Stimulated activated naive CD4-positive, alpha-beta T cell treated with Interleukin-2 at 50 U/mL for 16 hours (primary cell): ENCODE measurements at places on chromosomes 3 and 15.

- no peak for DNase-seq
These were observed 25.4 kb downstream of the SEC61A1 start for GRCh38 chr3:128077665-128078064.

DNA sequence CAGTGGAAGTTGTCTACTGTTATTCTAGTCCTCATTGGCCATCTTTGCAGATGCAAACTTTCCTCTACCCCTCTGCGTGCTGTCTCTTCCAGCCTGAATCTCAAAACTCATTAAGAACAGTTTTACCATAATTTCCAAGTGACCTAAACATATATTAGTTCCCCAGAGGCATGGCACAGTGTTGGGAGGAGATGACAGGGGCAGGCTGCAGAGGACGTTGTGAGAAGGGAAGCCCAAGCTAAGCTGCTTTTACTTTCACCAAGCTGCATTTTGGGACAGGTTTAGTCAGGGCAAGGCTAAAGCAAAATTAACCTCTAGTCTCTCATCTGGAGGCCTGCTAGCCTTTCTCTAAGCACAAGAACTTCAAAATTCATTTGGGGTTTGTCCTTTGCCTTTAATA is 318.6 kb upstream of the SATB1 start:
- DNase-seq = no peak

DNA sequence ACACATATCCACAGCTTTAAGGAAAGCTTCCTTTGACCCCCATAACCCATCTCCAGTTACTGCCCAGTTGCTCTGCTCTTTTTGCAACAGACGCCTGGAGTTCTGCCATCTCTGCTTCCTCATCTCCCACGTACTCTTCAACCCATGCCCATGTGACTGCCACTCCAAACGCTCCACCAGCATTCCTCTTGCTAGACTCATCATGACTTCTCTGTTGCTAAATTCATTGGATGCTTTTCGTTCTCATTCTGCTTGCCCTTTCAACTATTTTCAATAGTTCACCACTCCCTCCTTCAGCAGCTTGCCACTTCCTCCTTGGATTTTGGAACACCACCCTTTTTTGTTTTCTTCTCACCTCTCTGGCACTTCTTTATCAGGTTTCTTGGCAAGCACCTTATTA is 2.7 kb upstream of the KNSTRN start:
- no peak for DNase-seq

GRCh38 chr15:40029979-40030893 is 8.7 kb downstream of the SRP14 start:
- DNase-seq = no peak

- DNase-seq = no peak
These were observed 128.9 kb downstream of the TFG start for GRCh38 chr3:100838157-100838556.

DNA sequence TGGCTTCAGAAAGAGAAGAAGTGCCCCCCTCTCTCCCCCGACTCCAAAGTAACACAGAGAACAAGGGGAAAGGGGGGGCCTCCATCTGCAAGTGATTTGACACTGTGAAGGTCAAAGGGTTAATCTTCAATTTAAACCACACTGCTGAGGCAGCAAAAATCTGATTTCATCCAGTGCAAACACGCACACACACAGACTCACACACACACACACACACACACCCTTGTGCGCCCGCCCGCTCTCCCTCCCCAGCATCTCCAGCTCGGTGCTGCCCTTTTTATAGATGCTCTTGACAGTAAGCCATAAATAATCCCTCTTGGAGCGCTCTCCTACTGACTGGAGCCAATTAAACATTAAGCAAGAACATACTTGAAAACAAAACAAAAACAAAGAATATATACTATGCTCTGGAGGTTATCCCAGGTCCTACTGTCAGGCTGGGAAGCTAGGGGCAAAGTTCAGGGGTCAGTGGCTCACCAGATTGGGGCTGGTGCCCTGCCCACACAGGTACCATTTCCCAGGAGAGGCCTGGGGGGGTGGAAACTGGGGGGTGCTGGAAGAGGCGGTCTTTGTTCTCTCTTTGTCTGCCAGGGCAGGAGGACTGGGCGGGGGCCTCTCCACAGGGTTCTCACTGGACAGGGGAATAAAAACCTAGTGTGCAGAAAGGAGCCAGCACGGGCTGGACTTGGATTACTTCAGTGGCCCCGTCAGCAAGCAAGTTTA is 16.3 kb downstream of the BMF start:
- DNase-seq = no peak

DNA sequence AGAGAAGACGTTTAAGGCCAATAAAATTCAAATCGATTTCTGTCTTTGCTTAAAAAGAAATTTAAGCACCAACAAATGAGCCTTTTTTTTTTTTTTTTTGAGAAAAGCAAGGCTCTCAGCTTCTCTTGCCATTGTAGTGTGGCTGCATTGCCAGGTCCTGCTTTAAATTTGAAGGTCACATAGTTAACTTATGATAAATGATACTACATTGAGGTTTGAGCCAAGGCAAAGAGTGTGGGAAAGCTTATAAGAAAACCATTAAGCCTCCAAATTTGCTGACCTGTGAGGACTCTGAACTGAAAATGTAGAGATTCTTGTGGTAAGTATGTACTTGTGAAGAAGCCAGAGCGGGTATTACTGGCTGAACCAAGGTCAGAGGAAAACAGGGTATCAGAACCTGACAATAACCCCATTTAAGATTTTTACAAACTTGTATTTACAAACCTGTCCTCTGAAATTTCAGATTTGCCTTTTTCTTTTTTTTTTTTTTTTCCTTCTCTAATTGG is 519.7 kb upstream of the RGMA start:
- no peak for DNase-seq

- DNase-seq = no peak
These were observed 82.6 kb upstream of the ATP11B start for GRCh38 chr3:182710557-182711157.

DNA sequence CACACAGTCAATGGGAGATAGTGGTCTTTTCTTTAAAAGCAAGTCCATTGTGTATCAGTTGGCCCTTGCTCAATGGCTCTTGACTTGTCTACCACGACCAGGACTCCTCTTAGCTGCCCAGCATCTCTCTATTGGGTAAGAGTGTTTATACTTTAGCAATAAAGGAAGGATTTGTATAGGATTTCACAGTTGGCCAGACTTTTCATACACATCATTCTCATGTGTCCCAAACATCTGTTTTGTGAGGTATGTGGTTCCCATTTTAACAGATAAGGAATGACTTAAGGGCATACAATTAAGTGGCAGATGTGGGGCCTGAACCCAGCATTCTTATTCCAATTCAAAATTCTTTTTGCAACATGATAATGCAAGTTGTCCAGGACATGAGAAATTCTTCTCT is 191.5 kb downstream of the CHST2 start:
- no peak for DNase-seq

- no peak for DNase-seq
These were observed 86.5 kb upstream of the PRR20G start for GRCh38 chr3:127374086-127375010.

DNA sequence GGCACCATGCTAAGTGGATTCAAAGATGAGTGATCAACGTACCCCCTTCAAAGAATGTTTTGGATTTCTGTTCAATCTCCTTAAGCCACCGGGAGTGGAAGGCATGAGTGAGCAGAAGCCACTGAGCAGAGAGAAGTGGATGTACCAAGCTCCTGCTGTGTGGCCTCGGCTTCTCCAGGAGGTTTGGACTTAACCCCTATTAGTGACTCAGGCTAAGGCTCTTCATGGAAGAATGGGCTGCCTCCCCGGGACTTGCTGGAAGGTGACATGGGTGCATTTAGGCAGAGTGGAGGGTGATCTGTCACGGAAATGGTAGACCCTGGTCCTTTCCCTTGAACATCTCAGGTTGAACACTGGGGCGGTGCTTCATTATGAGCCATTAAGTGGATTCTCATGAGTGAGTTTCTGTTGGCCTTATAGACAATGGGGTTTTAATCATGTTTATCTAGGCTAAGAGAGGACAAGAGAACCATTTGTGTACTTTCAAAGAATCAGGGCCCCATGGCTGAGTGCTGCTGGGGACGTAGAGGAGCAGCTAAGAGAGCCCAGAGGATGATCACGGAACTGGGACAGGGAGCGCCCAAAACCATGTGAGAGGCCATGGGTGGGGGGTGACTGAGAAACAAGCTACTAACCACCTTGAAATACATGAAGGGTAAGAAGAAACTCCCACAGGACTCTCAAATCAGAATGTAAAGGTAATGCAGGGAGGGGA is 62.2 kb downstream of the HES1 start:
- no peak for DNase-seq

GRCh38 chr3:187039100-187039722 is 100.1 kb downstream of the RPL39L start:
- DNase-seq = no peak

- DNase-seq = no peak
These were observed 536.8 kb downstream of the PYDC2 start for GRCh38 chr3:191997579-191998268.

DNA sequence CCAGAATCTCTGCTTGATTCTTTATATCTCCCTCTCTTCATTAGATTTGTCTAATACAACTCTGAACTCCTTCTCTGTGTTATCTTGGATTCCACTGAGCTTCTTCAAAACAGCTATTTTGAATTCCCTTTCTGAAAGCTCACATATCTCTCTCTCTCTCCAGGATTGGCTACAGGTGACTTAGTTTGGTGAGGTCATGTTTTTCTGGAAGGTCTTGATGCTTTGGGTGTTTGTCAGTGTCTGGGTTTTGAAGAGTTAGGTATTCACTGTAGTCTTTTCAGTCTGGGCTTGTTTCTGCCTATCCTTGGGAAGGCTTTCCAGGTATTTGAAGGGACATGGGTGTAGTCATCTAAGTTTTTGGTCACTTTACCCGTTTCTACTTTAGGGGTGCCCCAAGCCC is 781.8 kb downstream of the FHIT start:
- no peak for DNase-seq

- no peak for DNase-seq
These were observed 169.1 kb upstream of the CCDC54 start for GRCh38 chr3:107208100-107208499.

DNA sequence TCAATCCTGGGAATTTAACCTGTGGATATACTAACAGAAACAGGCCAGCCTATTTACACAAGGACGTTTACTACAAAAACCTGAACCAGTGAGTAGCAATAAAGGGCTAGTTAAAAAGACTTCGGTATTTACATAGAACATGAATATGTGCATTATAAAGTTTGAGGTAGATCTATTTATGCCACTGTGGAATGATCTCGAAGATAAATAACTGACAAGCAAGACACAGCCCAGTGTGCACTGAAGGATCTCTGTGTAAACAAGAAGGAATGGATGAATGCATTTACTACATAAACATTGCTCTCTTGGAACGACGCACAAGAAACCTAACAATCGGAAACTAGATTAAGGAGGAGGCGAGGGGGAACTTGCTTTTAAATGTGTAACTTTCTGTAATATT is 132.0 kb upstream of the NSMCE3 start:
- DNase-seq = no peak

GRCh38 chr3:4897765-4898453 is 81.3 kb upstream of the BHLHE40 start:
- no peak for DNase-seq

DNA sequence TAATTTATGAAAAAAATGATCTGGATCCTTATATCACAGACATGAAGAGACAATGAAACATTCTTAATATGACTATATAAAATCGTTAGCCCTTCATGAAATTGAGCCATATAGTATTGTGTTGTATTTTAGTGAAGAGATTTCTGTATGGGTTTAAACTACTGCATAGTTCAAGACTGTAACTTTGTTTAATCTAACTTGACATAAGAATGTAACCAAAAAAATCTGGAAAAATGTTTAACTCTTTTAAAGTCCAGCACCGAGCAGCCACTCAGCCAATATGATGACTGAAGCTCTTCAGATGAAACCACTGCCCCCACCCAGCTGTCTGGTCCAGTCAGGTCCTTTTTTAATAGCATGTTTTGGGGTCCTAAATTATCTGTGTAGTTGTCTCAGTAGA is 4.9 kb downstream of the NANOGP8 start:
- no peak for DNase-seq

- DNase-seq = peak; percentile 5
These were observed 4.2 kb downstream of the OCA2 start for GRCh38 chr15:28094732-28095521.

- no peak for DNase-seq
These were observed 94.9 kb downstream of the MFSD1 start for GRCh38 chr3:158896729-158897128.

- DNase-seq = no peak
These were observed 12.7 kb downstream of the IL17RD start for GRCh38 chr3:57152151-57153143.

DNA sequence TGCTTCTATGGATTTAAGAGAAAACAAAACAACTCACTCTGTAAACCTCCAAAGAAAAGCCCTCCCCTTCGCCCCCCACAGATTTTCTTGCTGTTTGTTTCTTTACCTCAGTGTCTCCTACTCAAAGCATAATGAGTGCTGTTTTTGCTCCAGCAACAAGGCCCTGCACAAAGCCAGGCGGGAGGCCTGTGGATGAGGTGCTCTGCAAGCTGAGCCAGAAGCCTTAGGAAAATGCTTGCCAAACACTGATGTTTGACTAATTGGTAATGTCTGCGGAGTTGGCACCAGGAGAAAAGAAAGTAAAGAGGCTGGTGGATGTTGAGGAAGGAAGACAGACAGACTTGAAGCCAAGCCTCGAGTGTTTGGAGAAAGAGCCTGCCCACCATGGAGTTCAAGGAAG is 99.7 kb downstream of the RARB start:
- DNase-seq = no peak

GRCh38 chr15:76235186-76235826 is 76.0 kb downstream of the ETFA start:
- no peak for DNase-seq

DNA sequence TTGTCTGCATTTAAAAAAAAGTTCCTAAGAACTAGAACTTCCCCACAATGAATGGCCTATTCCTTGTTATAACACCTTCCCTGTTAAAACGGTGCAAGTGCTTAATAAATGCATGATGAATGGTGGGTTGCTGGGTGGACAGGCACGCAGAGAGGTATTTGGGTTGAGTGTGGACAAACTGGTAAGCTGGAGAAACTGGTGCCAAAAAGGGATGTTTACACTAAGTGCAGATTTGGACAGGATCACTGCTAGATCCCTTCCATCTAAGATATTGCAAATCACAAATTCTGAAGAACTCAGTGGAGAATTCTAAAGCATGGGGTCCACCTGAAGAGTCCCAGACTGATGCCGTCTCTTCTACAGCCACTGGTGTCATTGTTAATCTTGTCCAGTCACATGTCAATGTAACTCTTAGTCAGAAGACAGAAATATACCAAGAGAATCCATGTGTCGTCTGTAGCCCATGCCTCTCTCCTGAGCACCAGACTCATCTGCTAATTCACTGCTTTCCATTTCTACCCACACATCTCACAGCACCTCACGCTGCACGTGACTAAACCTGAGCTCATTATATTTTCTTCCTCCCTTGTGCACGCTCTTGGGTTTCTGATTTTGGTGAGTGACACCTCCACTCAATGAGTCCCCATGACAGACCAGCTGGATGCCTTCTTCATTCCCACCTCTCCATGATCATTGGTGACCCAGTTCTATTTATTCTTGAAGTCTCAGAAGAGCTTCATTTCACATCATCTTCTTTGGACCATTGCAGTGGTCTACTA is 328.9 kb downstream of the THSD4 start:
- DNase-seq = no peak

DNA sequence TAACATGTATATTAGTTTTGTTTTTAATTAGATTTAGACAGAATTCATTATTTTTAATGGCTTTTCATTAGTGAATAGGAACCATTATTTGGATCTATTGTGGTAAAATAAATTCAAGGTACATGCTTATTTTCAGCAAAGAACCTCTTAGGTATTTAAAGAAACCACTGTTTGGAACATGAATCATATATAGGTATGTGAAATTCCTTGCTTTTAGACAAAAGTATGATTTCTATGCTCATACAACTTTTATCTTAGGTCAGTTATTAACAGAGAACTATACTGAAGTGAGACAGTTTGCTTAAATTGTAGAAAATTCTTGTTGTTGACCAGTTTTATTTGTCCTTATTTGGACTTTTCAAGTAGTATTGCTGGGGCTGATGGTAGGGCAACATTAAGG is 389.9 kb downstream of the FEZF2 start:
- no peak for DNase-seq
